Esophagus muscularis mucosa (tissue), 4 donors: ENCODE measurements at places on chromosomes 7 and 10. TPM values are rescaled to one million over a fixed set of nuclear protein-coding genes. Genes with fewer than 3 reads are reported as not detected.

GRCh38 chr10:100353770-100354485, 6.9 kb downstream of the SCD start:
- H3K27me3 ChIP-seq, result peaks cover 4% of the 10 kb centered on the region
- no peaks in the 10 kb centered on the region for H3K36me3 ChIP-seq
- no peaks in the 10 kb centered on the region for H3K4me1 ChIP-seq
- no peak overlapping the region for H3K27ac ChIP-seq

- no peaks in the 10 kb centered on the region for H3K27me3 ChIP-seq
- no peak for DNase-seq
- H3K4me3 ChIP-seq, result no peak overlapping the region
- no peak overlapping the region for H3K27ac ChIP-seq
- peaks cover 16% of the 10 kb centered on the region for H3K4me1 ChIP-seq
These were observed 16.7 kb downstream of the USP6NL start for GRCh38 chr10:11594589-11595394.

- no peak overlapping the region for H3K4me3 ChIP-seq
- H3K27me3 ChIP-seq, result no peaks in the 10 kb centered on the region
- H3K36me3 ChIP-seq, result no peaks in the 10 kb centered on the region
- H3K27ac ChIP-seq, result peak overlapping the region; percentile 3
These were observed 692.5 kb downstream of the INHBA start for GRCh38 chr7:41010418-41010817.

DNA sequence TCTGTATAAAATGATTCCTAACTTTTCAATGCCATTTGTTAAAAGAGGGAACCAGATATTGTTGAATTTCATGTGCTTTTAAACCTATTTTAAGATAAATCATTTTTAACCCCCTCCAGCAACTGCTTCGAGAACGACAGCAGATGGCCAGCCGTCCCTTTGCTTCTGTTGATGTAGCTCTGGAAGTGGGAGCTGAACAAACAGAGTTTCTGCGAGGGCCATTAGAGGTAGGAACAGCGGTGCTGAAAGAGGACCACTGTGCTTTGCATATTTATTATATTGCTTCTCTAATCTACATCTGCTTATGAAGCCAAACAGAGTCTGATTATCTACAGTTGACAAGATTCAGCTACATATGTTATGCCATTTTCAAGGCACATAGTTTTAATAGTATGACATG, 545.9 kb downstream of the GFRA1 start:
- H3K36me3 ChIP-seq, result no peaks in the 10 kb centered on the region
- no peak for DNase-seq
- H3K4me3 ChIP-seq, result no peak overlapping the region
- H3K27me3 ChIP-seq, result no peaks in the 10 kb centered on the region
- no peak overlapping the region for H3K27ac ChIP-seq

GRCh38 chr7:101635484-101635883, 6.4 kb upstream of the MYL10 start:
- no peak overlapping the region for H3K27ac ChIP-seq
- H3K36me3 ChIP-seq, result no peaks in the 10 kb centered on the region
- H3K4me3 ChIP-seq, result no peak overlapping the region

GRCh38 chr7:129948877-129949291, 3.9 kb downstream of the UBE2H start:
- peak overlapping the region; percentile 97 for H3K27ac ChIP-seq
- DNase-seq, result peak; percentile 97
- H3K27me3 ChIP-seq, result no peaks in the 10 kb centered on the region

DNA sequence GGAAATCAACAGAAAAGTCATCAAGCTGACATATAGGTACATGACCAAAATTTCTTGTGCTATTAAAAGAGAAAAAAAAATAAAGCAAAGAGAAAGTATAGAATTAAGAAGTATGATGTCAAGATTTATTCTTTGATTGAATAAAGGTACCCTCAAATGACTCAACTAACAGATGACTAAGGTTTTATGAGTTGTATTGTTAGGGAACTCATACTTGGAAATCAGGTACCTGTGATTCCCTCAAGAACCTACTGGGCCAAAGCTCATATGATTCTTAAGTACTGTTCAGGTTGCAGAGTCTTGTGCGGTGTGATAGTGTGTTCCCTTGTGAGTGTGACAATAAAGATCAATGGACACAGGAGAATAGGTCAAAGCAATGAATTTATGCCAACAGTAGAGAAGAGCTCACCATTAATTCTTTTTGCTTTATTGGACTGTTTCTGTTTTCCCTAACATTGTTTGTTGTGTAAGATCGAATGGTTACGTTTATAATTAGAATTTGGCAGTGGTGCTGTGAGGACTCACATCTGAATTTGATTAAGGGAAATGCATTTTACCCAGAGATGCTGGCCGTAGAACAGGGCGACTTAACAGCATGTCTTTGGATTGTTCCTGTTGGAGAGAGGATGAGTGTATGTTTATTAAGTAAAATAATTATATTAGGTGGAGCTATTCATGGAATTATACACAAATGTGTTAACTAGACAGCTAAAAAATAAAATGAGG, 293.2 kb upstream of the SEMA3D start:
- no peak overlapping the region for H3K4me3 ChIP-seq
- DNase-seq, result no peak
- no peak overlapping the region for H3K27ac ChIP-seq
- H3K4me1 ChIP-seq, result no peaks in the 10 kb centered on the region
- no peaks in the 10 kb centered on the region for H3K36me3 ChIP-seq

- H3K36me3 ChIP-seq, result no peaks in the 10 kb centered on the region
- H3K27me3 ChIP-seq, result no peaks in the 10 kb centered on the region
- H3K4me3 ChIP-seq, result no peak overlapping the region
These were observed 65.7 kb downstream of the GBF1 start for GRCh38 chr10:102311025-102311420.

GRCh38 chr10:20919481-20919880, 22.4 kb upstream of the NEBL start:
- H3K4me3 ChIP-seq, result no peak overlapping the region
- no peaks in the 10 kb centered on the region for H3K4me1 ChIP-seq
- no peak overlapping the region for H3K27ac ChIP-seq
- H3K36me3 ChIP-seq, result no peaks in the 10 kb centered on the region
- no peaks in the 10 kb centered on the region for H3K27me3 ChIP-seq

- H3K4me3 ChIP-seq, result no peak overlapping the region
- no peaks in the 10 kb centered on the region for H3K27me3 ChIP-seq
- H3K27ac ChIP-seq, result peak overlapping the region; percentile 58
These were observed 53.6 kb downstream of the PYROXD2 start for GRCh38 chr10:98361131-98362025.

GRCh38 chr10:123245264-123245663, 91.1 kb downstream of the BUB3 start:
- H3K27me3 ChIP-seq, result no peaks in the 10 kb centered on the region
- DNase-seq, result no peak
- H3K4me1 ChIP-seq, result no peaks in the 10 kb centered on the region
- H3K4me3 ChIP-seq, result no peak overlapping the region

DNA sequence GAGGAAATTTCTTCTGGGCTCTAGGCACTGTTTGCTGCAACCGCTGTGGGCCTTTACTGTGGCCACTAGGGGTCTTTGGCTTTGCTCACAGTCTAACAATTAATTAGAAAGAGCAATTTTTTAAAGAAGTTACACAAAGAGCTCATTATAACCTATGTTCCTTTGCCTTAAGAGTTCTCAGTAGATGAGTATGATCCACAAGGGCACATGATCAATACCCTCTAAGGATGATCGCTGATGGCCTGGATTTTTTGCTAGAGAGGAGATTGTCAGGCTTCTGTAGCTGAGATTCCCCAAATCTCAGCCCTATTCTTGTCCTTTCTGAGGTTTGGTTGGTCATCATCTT, 80.8 kb upstream of the RHOBTB1 start:
- DNase-seq, result no peak
- no peaks in the 10 kb centered on the region for H3K27me3 ChIP-seq
- H3K4me1 ChIP-seq, result no peaks in the 10 kb centered on the region
- H3K27ac ChIP-seq, result no peak overlapping the region
- H3K36me3 ChIP-seq, result no peaks in the 10 kb centered on the region

GRCh38 chr7:108418946-108419345, 37.3 kb downstream of the NRCAM start:
- no peak for DNase-seq
- no peaks in the 10 kb centered on the region for H3K27me3 ChIP-seq
- no peak overlapping the region for H3K27ac ChIP-seq
- no peaks in the 10 kb centered on the region for H3K36me3 ChIP-seq

The ASAH2B gene
- total RNA-seq, result 1.7 TPM

The WASHC2A gene
- 33.3 TPM for total RNA-seq

The FBXL13 gene
- 1.7 TPM for total RNA-seq

The UBN2 gene
- 15.0 TPM for total RNA-seq
